Motor neuron (in vitro differentiated cells): ENCODE measurements at places on chromosomes 11 and 22. TPM values are rescaled to one million over a fixed set of nuclear protein-coding genes. Genes with fewer than 3 reads are reported as not detected.

DNA sequence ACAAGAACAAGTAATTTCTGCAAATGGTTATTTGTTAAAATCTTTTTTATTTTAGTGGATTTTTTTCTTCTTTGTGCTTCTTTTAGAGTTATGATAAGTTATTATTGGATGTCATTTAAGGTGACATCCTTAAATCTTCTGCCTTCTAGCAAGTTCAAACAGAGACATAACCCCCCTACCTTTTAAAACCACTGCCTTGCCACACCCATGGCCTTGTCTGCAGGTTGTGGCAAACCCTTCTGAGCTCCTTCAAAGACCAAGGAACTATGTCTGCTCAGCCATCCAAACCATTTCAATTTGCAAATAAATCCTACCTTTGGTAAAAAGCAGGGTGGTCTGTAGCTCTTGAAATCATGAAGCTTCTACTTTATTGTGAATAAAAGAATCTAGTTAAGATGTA is 241.6 kb downstream of the FAM76B start:
- no peak for ATAC-seq

- ATAC-seq, result no peak
These were observed 71.2 kb downstream of the LDLRAD3 start for GRCh38 chr11:36014898-36015665.

DNA sequence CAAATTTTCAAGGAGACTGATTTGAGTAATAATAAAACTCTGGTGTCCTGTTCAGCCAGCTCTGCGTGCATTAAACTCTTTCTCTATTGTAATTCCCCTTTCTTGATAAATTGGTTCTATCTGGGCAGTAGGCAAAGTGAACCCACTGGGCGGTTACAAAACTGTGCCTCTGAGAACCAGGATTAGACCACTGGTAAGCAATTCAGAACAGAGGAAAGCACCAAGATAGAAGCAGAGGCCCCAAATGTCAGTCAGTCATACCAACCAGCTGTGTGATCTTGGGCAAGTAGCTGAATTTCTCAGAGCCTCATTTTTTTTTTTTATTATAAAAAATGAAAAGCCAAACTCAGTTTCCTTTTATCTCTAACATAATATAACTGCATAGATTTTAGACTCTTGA is 54.9 kb downstream of the TRIM44 start:
- ATAC-seq, result no peak

DNA sequence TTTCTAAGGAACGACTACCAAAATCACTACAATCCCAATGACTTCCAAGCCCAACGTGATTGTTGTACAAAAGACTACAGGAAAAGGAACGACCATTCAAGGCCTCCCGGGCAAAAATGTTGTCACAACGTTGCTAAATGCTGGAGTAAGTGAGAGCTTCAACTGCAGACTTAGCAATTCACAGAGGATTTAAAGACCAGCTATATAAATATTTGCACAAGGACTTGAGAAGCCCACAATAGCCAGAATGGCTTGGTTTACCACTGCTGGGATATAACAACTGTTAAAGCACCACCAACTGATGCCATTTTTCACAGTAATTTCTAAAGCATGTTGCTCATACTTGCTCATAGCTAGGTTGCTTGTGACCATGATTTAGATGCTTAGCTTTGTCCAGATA is 78.3 kb downstream of the EMSY start:
- ATAC-seq, result peak; percentile 90

DNA sequence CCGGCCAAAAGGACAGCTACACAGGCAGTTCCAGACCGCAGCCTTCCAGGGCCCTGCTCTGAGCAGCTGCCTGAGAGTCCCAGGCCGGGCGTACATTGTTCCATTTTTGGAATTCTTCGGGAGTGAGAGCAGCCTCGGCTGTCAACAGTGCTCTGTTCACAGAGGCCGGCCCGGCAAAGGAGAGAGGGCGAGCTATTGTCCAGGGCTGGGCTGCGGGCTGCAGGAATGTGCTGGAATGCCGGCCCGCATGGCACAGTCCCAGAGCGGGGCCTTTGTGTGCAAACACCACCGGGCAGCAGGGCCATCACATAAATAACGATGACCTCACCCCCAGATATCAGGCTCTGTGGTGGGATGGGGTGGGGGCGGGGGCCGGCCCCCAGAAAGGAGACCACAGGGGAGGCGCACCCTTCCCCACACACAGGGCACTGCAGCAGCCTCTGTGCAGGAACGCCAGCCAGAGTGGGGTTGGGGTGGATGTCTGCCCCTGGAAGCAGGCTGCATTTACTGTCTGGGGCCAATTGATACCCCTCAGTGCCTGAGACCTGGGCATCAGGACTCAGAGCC is 15.8 kb downstream of the LINC01488 start:
- peak; percentile 94 for ATAC-seq

The GAL3ST3 gene
- total RNA-seq, result 2.5 TPM in 1 of 2 replicates, not detected in the other

GRCh38 chr11:1757861-1758610 is 5.7 kb downstream of the CTSD start:
- no peak for ATAC-seq

The NLRP10 gene
- total RNA-seq, result 0.45 TPM in 1 of 2 replicates, not detected in the other

DNA sequence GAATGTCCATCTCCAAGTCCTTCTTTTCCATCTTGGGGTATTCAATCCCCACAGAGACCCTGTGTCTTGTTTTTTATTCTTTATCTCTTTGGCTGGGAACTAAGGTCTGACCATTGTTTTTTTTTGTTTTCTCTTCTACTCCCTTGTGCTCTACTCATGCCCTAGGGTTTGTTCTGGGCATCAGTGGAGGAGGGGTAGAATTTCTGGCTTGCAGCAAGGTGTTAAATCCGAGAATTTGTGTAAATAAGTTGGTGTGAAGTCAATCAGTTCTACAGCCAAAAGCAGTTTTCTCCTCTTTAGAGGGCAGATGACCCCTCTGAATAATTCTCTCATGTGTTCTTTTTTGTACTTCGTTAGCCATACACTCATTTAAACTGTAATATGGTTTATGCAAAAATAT is 10.7 kb downstream of the CECR2 start:
- ATAC-seq, result no peak

The ABCC8 gene
- total RNA-seq, result 0.86 and 3.6 TPM in 2 replicates

The ZNF70 gene
- 9.0 and 9.7 TPM in 2 replicates for total RNA-seq

DNA sequence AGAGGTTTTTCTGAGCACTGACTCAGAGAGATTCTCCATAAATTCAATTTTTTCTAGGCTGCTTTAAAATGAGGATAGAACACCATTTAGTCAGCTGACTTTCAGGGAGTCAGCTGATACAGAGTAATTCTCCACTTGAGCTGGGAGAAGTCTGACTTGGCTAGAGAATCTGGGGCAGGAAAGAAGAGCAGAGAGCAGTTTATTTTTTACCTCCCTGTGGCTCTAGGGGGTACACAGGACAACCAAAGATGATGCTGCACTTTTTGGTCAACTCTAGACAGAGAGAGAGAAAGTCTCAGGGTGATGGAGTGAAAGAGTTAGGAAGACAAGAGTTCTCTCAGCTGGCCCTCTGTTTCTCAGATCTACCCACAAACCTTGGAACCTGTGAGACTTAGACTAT is 67.3 kb upstream of the EED start:
- no peak for ATAC-seq

- ATAC-seq, result no peak
These were observed 2.5 kb downstream of the APOL4 start for GRCh38 chr22:36199001-36199551.

The ARL14EP gene
- total RNA-seq, result 19.5 and 27.6 TPM in 2 replicates

The TPCN2 gene
- total RNA-seq, result 3.6 and 5.2 TPM in 2 replicates

DNA sequence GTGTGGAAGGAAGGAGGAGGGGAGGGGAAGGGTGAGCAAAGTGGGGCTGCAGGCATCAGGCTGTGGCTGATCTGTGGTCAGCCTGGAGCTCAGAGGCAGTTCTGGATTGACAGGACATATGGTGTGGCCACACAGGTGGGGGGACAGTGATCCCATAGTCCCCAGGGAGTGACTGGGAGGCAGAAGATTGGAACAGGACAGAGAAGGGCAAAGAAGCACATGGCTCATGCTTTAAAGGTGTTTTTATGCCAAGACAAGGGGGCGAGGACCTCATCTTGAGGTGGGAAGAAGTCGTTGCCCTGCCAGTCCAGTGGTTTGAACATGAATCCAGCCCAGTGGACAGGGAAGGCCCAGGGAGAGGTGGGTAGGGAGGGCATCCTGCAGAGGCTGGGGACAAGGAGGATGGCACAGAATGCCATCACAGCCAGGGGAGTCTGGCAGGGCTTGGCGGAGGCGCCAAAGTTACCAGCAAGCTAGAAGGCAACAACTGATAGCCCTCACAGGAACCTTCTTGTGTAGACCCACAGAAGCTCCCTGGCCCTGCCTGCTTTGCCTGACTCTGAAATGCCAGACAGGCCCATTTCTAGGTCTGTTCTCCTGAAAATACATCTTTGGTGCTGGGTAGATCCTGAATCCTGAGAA is 3.1 kb downstream of the BET1L start:
- ATAC-seq, result no peak

DNA sequence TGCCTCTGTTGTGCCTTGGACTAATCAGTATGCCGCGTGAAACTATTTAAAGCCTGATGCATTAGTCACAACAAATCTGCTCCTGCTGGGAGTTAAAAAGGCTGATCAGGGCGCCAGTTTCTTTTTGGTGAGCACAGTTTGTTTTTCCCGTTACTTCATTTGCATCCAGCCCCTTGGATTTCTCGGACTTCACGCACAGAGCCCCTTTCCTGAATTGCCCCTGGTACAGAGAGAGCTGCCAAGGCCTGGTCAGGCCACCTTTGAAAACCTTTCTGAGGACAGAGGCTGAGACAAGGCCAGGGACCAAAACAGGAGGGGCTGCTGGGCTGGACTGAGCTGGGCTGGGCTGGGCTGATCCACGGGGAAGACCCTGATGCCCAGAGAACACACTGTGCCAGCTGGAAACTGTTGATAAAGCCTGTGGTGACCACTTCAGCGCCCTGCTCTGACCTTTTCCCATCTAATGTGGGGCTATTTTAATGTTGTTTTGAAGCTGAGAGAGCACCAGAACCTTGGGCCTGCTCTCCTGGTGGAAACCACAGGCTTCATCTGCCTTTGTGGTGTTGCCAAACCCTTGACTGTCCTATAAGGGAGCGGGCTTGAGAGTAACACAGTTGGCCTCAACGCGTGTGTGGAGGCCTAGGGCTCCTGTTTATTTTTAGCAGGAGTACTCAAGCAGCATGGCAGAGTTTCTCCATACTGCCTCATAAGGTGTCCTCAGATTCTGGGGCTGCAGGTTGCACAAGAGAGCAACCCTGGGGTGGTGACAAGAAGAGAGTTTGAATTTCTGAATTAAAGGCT is 44.2 kb downstream of the NAV2 start:
- ATAC-seq, result peak; percentile 38

- ATAC-seq, result no peak
These were observed 51.6 kb downstream of the CLMP start for GRCh38 chr11:123143476-123143875.
